Stimulated activated CD8-positive, alpha-beta memory T cell treated with anti-CD3 and anti-CD28 coated beads, Interleukin-4, amount 100 ng/mL, for 4 hours (primary cell): ENCODE measurements at places on chromosomes 7 and 10.

GRCh38 chr7:141710301-141710700 is 2.1 kb downstream of the WEE2 start:
- no peak for DNase-seq

DNA sequence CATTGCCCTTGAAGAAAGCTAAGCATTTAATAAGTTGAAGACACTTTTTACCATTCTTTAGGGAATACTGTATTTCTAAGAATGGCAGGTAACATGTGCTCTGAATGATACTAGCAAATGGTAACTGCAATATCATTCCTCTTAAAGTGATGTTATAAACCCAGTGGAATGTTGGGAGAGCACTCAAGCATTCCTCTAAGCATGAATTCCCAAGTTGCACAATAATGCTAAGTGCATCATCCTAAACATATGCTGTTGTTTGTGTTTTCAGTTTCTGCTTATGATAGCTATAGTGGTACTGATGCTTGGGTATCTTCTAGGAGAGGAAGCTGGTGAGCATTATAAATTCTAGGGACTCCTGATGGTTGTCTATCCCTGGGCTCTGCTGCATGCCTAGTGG is 673.9 kb downstream of the PHTF2 start:
- no peak for DNase-seq

GRCh38 chr7:110685899-110686298 is 405.0 kb upstream of the LRRN3 start:
- no peak for DNase-seq

- DNase-seq = no peak
Observed at GRCh38 chr7:135253851-135254771, 20.5 kb downstream of the STRA8 start.

- no peak for DNase-seq
Observed at GRCh38 chr7:29013082-29013695, 55.1 kb upstream of the TRIL start.

- no peak for DNase-seq
Observed at GRCh38 chr7:137539111-137539715, 195.7 kb upstream of the PTN start.

GRCh38 chr10:131792011-131792651 is 108.7 kb upstream of the PPP2R2D start:
- no peak for DNase-seq

GRCh38 chr10:114824391-114824790 is 2.8 kb downstream of the FHIP2A start:
- DNase-seq = no peak

DNA sequence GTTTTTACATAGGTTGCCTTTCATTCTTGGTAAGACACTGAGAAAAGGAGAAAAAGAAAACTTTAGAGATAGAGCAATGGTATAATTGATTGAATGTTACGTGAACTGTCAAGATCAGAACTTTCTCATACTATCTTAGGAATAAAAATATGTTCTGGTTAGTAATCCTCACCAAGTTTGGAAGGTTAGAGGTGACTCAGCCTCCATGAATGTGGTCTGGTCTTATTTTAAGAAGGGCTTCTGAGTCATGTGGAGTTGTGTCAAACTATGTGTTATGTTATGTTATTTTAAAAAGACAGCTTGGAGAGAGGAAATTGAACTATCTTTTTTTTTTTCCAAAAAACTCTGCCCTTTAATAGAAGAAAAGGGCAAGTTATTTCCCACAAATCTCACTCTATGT is 458.6 kb upstream of the KLF6 start:
- DNase-seq = no peak

GRCh38 chr10:106872176-106872575 is 292.3 kb downstream of the SORCS1 start:
- DNase-seq = no peak

DNA sequence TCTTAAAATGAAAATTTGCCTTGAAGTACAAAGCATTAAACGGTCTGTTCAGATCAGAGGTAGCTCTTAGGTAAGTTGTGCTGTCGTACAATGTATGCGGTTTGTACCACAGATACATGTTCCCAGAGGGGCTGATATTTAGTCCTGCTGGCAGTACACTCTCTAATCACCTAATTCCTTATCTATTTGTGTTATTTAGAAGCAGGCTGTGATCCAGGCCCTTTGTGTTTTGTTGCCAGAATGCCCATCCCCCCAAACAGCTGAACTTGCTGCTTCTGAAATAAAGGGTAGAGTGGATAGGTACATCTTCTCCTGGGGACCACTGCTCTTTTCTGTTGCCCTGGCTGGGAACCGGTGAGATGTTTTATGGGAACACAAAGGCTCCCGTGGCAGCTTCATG is 84.5 kb downstream of the SND1 start:
- DNase-seq = no peak

GRCh38 chr7:131370523-131370968 is 42.9 kb downstream of the MKLN1 start:
- no peak for DNase-seq

GRCh38 chr7:2666588-2667250 is 21.3 kb upstream of the AMZ1 start:
- no peak for DNase-seq

GRCh38 chr7:91168871-91169829 is 95.1 kb upstream of the FZD1 start:
- DNase-seq = no peak

- DNase-seq = no peak
Observed at GRCh38 chr7:50710441-50711154, 72.1 kb downstream of the GRB10 start.

DNA sequence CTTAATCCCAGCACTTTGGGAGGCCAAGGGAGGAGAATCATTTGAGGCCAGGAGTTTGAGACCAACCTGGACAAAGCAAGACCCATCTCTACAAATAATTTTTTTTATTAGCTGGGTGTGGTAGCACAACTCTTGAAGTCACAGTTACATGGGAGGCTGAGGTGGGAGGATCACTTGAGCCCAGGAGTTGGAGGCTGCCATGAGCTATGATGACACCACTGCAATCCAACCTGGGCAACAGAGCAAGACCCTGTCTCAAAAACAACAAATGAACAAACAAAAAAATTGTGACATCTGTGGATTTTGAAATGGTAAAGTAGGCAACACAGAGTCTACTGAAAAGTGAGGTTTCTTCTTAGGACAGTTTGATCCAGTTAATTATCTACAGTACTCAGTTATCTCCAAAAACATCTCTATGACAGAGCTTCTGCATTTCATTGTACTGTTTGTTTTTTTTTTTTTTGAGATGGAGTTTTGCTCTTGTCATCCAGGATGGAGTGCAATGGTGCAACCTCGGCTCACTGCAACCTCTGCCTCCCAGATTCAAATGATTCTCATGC is 3.3 kb upstream of the ANKRD61 start:
- DNase-seq = no peak

GRCh38 chr10:130041451-130042371 is 68.9 kb downstream of the C10orf143 start:
- no peak for DNase-seq

GRCh38 chr10:15627617-15628196 is 92.0 kb downstream of the ITGA8 start:
- no peak for DNase-seq

DNA sequence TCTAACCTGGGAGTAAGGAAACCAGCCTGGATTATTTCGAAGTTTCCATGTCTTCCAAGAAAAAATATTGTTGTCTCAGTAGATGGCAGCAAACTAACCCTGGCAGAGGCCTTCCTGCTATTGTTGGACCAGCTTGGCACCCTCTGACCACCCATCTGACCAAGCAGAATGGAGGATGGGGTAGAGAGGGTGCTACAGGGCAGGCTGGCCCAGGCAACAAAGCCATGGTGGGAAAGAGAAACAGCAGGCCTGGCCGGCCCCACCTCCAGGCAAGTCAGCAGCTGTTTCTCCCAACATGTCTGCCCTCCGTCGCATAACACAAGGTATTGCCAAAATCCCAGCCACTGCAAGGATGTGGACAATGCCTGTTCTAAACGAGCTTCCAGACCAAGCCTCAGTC is 95.0 kb downstream of the FAM53B start:
- no peak for DNase-seq

DNA sequence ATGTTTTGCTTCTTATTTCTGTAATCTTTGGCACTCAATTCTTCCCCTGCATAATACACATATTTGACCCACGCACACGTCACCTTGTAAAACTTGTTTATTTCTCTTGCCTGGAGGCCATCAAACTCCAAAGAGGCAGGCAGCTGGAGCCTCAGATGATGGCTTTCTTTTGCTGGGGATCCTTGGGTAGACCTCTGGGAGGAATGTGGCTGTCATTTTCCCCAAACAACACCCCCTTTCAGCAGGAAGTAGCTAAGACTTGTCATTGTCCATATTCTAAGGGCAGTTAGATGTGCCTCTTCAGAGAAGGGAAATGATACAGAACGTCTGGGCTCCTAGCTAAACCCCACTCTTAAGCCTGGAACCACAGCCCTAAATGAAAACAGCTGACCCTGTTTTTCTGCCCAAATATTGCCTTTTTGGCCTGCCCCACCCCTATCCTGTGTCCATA is 111.3 kb downstream of the ITGB8 start:
- no peak for DNase-seq

DNA sequence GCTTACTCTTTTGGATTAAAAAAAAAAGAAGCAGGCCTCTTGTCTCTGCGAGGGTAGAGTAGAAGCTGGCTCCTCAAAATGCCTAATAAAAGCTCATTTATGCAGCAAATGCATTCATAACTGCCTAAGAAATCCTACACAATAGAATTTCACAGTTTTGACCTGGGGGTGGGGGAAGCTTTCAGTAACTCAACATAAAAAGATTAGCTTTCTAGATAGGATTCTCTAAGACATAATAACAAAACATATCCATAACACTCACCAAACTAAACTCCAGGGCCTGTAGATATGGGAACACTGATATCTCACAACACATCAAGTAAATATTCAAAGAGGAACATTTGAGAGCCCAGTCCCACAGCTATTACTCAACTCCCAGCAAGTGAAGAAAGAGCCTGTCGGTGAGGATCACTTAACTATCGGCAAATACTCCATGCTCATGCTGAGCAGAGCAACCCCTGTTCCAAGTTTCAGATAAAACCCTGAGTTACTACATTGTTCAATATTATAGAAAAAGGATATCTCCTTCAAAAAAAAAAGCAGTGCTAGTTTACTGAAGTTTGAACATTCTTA is 88.1 kb downstream of the COBL start:
- DNase-seq = no peak

- DNase-seq = peak; percentile 33
Observed at GRCh38 chr10:7525314-7526016, 114.6 kb upstream of the SFMBT2 start.

DNA sequence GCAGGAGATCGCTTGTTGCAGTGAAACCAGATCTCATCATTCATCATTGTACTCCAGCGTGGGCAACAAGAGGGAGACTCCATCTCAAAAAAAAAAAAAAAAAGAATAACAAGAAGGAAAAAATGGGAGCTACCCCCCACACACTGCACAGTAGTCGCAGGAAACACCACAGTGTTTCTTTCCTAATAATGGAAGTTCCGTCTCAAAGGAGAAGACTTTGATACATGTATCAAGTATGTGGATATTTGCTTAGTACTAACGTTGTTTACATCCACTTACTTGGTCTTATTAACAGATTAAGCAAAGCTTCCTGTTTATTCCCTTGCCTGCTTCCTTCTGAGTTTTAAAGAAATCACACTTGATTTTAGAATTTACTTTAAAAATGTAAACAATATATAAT is 22.2 kb downstream of the YAE1 start:
- no peak for DNase-seq

DNA sequence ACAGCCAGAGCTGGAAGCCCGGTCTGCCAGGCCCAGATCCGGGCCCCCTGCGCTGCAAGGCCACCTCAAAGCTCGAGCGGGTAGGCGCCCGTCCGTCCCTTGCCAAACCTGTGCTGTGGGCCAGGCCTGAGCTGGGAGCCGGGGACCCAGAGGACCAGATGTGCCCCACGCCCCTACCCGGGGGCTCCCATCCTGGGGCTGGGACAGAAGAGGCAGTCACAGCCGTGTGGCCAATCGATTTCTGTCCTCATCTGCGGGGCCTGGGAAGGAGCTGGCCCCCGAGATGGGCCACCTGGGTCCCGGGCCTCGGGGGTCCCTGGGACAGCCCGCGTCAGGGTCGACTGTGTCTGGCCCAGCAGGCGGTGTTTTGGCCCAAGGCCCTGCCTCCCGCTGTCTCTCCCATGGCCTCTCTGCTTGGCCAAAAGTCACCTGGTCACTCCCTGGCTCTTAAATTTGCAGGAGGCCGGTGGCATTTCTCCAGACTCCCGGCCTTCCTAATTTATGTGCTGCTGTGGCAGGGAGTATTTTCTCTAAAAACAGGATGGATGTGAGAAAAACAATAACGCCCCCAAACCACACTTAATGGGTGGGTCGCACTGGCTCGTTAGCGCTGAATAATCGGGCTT is 63.8 kb downstream of the UNCX start:
- DNase-seq = no peak

- DNase-seq = no peak
Observed at GRCh38 chr7:90192876-90193750, 18.4 kb upstream of the STEAP2 start.

- DNase-seq = no peak
Observed at GRCh38 chr10:66931949-66932343, 6.1 kb downstream of the LRRTM3 start.

DNA sequence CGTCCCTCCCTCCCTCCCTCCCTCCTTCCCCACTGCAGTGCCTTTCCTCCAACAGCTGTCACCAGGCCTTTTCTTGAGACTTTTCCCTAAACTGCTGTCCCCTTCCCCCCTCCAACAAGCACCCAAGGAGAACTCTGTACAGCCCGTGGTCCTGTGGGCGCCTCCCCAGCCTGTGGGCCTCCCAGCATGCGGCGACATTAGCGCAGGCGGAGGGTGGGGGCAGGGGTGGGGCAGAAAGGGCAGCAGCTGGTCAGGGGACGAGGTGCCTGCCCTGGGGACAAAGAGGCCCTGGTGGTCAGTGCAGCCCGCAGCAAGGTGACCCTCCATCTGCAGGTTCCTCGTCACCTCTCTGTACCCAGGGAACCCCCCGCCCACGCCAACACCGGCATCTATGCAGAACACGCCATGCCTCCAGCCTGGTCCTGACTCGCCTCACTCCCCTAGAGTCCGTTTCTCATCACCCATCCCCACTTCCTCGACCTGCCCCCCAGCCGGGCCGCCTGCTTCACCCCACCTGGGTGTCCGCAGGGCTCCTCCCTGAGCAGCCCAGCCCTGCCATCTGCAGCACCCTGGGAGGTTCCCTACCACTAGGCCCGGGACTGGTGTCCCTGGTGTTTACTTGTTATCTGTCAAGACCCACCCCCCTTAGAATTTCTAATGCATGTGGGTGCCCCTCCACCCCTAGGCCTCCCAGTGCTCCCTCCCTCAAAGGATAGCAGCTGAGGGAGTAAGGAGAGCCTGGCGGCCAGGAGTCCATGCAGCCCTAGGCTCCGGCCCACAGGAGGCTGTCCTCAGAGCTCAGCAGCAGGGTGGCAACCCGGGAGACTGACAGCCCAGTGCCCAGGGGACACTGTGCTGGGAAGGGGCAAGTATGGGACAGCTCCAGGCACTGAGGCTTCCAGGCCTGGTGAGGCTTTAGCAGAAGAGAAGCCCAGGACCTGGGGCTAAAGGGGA is 147.8 kb downstream of the ARHGAP22 start:
- no peak for DNase-seq

DNA sequence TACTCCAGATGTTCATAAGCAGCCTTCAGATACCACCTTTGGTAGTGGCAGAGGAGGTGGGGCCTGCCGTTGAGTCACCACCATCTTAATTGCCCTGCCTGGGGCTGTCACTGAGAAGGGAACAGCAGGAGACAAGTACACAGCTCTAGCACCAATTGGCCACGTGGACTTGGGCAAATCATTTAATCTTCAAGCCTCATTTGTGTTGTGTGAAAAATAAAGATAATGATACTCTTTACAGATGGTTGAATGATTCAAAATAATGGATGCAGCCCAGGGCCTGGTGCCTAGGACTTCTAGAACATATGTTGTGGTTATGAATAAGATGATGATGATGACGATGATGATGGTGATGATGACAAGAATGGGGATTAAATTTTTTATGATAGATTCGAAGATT is 111.9 kb upstream of the ADAM12 start:
- no peak for DNase-seq
